Esophagus mucosa (tissue), 1 donor: ENCODE measurements at places on chromosomes 2 and 18.

- no peak for ATAC-seq
Measured at GRCh38 chr2:39241588-39241987, 2.2 kb downstream of the CDKL4 start.

DNA sequence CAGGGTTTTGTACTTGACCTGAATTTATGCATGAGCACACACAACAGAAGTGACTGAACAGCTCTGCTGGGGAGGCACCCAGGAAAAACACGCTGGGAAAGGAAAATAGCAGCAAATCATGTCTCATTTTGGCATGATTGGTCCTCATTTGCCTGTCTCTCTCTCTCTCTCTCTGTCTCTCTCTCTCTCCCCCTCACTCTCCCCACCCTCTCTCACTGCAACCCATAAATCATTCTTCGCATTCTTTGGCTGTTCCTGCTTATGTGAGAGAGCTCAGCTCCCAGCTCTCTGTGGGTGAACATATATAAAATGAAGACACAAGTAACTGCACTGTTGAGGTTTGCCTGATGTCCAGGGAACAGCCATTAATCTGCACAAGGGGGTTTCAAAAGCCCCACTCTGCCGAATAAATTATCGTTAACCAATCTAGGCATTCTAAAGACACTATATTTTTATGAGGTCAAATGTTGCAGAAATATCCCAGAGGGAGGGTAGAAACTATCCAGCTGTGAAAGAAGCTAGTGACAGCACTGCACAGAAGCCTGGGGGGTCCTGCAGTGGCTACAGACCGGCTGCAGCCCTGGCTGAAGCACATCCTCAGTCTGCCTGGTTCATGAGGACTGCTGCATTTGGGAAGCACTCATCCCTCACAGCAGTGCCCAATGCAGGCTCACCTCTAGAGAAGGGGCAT is 260.3 kb downstream of the AFF3 start:
- no peak for ATAC-seq

DNA sequence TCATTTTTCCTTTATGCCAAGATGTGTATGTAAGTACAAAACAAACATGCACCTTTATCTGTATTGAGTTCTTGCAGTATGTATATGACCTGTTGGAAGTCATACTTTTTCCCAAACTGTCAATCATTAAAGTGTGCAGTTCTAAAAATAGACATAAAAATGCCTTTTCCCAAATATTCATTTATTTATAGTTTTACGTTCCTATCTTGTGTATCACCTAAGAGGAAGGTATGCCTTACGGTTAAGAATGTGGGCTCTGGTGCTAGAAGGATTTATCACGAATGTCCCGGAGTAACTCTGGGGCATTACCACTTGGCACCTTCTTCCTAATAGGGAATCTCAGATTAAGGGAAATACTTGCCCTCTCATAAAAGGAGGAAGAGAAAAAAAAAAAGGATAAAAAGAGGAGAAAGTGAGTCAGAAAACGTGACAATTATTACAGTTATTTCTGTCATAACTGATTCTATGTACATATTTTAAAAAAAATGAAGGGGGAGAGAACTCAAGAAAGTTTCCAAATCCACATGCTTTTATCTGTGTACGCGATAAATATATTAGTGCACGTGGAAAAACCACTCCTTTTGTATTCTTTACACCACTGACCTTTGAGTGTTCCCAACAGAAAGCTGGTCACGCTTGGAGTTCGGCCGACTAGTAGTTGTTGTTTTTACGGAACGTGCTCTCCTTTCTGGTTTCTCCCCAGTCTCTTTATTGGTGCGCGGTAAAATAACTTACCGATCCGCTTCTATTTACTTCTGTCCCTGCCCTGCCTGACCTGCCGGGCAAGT is 721 bp downstream of the MCEE start:
- no peak for ATAC-seq

GRCh38 chr2:141639809-141640208 is 491.0 kb downstream of the LRP1B start:
- ATAC-seq, result no peak
